ENCODE measurements at places on chromosomes 7 and 10.

DNA sequence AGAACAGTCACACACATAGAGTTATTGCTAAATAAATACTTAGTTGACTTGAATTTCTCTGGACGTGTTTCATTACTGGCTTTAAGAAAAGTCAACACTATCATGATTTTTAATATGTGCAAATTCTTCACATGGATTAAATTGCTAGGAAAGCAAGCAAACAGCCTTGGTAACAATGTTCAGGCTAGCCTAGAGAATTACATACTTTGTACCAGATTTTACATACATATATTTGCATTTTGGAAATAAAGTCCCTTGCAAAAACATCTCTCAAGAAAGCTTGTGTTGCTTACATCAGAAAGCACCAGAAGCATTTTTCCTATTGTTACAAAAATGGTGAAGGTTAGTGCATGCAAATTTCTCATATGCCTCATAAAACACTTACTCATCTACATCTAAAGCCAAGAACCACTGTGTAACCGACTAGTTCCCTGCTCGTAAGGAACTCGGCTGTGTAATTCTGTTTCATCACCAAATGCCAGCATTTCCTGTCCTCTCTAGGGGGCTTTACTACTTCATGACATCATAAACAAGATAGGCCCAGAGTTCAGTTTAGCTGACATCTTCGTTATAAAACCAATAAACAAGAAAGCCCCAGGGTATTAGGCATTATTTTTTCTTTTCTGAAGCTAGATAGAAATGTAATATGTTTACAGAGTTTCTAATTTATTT lies 87.8 kb downstream of the CFAP58 start:
- DNase-seq: no peak

DNA sequence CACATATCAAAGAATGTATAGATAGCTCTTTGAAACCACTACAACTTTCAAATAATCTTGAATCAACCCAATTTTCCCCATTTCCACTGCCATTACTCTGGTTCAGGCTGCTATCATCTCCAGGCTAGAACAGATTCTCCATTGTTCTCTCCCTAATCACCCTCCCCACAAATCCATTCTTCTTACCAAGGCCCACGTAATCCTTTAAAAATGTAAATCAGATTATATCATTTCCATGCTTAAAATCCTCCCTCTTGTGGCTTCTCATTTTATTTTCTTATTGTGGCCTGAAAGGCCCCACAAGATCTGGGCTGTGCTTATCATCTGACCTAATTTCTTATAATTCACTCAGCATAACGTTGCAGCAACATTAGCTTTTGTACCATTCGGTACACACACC lies 3.0 kb upstream of the PON1 start:
- no peak for DNase-seq

GRCh38 chr10:124642088-124642710 lies 102.0 kb downstream of the FAM53B start:
- DNase-seq: no peak

DNA sequence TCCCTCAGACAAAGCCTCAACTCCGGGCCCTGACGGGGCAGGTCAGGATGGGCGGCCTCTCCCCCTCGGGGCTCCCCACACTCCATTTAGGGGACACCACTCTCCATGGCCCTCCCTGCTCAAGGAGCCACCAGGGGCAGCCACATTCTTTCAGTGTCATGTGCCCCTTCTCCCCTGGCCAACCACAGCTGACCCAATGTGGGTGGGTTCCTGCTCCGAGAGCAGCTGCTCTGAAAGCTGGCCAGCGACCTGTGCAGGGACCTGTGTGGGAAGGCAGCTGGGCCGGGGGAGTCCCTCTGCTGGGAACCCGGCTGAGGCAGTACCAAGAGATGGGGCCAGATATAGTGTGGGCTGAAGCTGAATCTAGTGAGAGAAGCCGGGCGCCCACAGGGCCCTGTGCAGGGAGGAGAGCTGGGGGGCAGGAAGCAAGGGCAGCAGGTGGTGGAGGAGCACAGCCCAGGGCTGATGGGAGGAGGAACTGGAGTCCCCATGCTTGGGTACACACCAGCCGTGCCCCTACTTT lies 40.6 kb upstream of the NPFFR1 start:
- no peak for DNase-seq

- DNase-seq: no peak
Observed at GRCh38 chr7:1362301-1362700, 97.0 kb downstream of the MICALL2 start.

GRCh38 chr7:52261057-52261456 lies 774.4 kb upstream of the POM121L12 start:
- no peak for DNase-seq

- DNase-seq: no peak
Observed at GRCh38 chr7:147595042-147595441, 995.5 kb upstream of the C7orf33 start.

- DNase-seq: no peak
Observed at GRCh38 chr10:11602919-11603523, 8.4 kb downstream of the USP6NL start.

- DNase-seq: no peak
Observed at GRCh38 chr10:117622471-117623184, 80.1 kb downstream of the EMX2 start.

DNA sequence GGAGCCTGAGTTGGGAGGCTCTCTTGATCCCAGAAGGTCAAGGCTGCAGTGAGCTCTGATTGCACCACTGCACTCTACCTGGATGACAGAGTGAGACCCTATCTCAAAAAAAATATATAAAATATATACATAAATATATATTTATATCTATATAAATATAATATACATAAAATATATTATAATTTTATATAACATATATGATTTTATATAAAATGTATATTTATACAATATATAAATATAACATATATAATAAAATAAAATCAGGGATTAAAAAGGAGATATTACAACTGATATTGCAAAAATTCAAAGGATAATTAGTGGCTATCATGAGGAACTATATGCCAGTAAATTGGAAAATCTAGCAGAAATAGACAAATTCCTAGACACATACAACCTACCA lies 353.5 kb upstream of the HPS1 start:
- no peak for DNase-seq

- no peak for DNase-seq
Observed at GRCh38 chr7:14836571-14837189, 65.9 kb downstream of the DGKB start.
